ENCODE measurements at places on chromosomes 7 and 10.

GRCh38 chr10:2575460-2575859 is 491.9 kb upstream of the PFKP start:
- DNase-seq: no peak

- no peak for DNase-seq
These were observed 9.5 kb downstream of the PTCD1 start for GRCh38 chr7:99428972-99429566.

DNA sequence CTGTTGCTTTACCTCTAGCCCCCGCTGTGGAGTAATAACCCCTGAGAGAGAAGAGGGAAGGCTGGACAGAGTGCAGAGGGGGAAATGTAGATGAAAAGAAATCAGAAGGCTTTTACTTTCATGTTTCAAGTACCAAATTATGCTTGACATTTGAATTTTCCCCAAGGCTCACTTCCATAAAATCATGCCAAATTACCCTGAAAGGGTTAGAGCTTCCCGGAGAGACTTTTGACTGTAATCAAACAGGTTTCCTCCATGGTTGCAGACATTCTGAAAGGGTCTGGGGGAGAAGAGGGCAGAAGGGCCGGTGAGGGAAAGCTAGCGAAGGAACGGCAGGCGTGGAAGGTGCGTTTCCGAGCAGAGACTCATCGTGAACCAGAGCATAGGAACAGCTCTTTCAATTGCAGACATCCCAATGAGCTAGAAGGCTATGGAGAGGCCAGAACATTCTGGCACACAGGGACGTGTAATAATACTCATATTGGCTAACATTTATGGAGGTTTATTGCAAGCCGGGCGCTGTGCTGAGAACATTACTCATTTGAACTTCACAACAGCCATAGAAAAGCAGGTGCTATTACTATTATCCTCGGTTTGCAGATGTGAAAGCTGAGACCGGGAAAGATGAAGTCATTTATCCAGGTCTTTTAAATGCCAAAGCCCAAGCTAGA is 620.8 kb upstream of the AUTS2 start:
- DNase-seq: no peak

DNA sequence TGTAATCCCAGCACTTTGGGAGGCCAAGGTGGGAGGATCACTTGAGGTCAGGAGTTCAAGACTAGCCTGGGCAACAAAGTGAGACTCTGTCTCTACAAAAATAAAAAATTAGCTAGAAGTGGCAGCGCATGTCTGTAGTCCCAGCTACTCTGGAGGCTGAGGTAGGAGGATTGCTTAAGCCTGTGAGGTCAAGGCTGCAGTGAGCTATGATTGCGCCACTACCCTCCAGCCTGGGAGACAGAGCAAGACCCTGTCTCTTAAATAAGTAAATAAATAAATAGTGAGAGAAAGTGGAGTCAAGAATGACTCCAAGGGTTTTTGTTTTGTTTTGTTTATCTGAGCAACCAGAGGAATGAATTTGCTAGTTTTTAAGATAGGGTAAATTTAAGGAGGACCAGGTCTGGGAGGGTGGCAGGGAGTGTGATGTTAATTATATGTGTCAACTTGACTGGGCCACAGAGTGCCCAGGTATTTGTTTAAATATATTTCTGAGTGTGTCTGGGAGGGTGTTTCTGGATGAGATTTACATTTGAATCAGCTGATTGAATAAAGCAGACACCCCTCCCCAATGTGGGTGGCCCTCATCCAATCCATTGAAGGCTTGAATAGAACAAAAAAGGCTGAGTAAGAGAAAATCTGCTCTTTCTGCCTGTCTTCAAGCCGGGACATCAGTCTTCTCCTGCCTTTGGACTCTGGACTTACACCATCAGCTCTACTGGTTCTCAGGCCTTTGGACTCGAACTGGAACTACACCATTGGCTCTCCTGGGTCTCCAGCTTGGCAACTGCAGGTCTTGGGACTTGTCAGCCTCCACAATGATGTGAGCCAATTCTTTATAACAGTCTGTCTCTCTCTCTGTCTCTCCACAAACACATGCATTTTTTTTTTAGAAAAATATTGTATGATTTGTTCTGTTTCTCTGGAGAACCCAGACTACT is 23.5 kb downstream of the IMPDH1 start:
- no peak for DNase-seq

DNA sequence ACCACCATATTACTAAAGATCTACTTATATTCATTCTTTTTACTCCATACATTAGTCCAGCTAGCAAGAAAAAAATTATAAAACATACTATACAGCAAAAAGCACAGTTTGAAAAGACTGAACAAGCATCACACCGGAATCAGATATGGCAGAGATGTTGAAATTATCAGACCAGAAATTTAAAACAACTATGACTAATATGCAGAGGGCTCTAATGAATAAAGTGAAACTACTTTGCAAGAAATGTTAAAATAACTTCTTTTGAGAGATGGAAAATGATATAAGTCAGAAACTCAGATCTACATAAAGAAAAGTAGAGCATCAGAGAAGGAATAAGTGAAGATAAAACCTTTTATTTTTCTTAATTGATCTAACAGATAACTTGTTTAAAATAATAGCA is 50.9 kb downstream of the SGCE start:
- DNase-seq: no peak

- no peak for DNase-seq
These were observed 97.7 kb upstream of the CDCA7L start for GRCh38 chr7:22043367-22043766.

All from MCF 10A (cell line).